ENCODE measurements at places on chromosomes 3 and 15.
A peak's percentile ranks its signal among the peaks of the same experiment; 100 is the strongest.

DNA sequence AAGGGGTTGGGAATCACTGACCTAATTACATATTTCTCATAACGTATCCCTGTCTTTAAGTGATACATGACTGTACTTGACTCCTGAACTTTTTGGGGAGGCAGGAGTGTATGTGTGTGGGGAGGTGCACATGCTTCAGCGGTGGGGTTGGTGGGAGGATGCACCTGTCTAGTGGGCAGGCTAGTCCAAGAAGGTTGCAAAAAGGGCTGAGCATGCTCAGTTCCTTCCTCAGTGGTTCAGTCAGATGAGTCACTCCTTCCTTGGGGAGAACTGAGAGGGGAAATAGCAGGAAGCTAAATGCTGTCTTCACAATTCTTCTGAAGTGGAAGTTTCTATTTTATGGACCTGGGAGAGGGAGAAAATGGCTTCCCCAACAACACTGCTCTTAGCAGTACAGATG, 24.6 kb upstream of the AP4E1 start:
- DNase-seq, result no peak

GRCh38 chr3:151501923-151502632, 41.2 kb upstream of the IGSF10 start:
- no peak for DNase-seq

GRCh38 chr15:31111091-31111647, 9.6 kb upstream of the TRPM1 start:
- no peak for DNase-seq

- no peak for DNase-seq
Observed at GRCh38 chr3:146050691-146051090, 110.3 kb downstream of the PLOD2 start.

GRCh38 chr3:45088543-45089358, 57.4 kb downstream of the CDCP1 start:
- no peak for DNase-seq

DNA sequence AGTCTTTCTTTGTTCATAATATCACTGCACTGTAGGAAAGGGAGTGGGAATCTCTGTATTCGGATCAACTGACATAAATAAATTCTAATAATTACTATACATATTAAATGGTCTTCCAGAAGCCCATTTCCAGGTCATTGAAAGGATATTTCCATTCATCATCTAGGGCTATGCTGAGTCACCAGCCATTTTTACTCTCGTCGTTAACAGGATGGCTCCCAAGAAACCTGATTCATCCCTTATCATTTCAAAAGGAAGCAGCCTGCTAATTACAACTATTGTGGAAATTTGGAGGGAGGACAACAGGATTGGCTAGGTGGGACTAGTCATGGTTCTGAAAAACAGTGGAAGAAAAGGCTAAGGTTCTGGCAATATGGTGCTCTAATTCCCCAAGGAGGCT, 13.6 kb downstream of the GMNC start:
- DNase-seq, result no peak

- DNase-seq, result no peak
Observed at GRCh38 chr15:41878355-41878699, 15.5 kb downstream of the SPTBN5 start.

GRCh38 chr15:100918034-100918689, 995 bp upstream of the LRRK1 start:
- DNase-seq, result peak; percentile 84

- DNase-seq, result no peak
Observed at GRCh38 chr15:58665672-58666071, 83.8 kb downstream of the ADAM10 start.

All from HAP-1 (cell line).